CD8-positive, alpha-beta memory T cell (primary cell): ENCODE measurements at places on chromosomes 16 and 17. TPM values are rescaled to one million over a fixed set of nuclear protein-coding genes. Genes with fewer than 3 reads are reported as not detected.

The CASKIN1 gene
- 0.13 TPM for total RNA-seq

The RASL10B gene
- 0.79 TPM for total RNA-seq

The EPN3 gene
- not detected for total RNA-seq

The OR3A2 gene
- 6.7 TPM for total RNA-seq

The CREBBP gene
- 48.8 TPM for total RNA-seq

The MYH11 gene
- not detected for total RNA-seq

The PRAC2 gene
- not detected for total RNA-seq

The PRDM7 gene
- not detected for total RNA-seq

The TNFRSF17 gene
- total RNA-seq, result not detected

The TLCD3B gene
- total RNA-seq, result 0.84 TPM

The CRHR1 gene
- not detected for total RNA-seq

GRCh38 chr17:48503747-48504146, 27.1 kb downstream of the HOXB1 start:
- no peak overlapping the region for H3K27ac ChIP-seq
- H3K27me3 ChIP-seq, result no peaks in the 10 kb centered on the region
- H3K4me3 ChIP-seq, result no peak overlapping the region
- no peak for DNase-seq
- H3K36me3 ChIP-seq, result no peaks in the 10 kb centered on the region

GRCh38 chr17:78672005-78672404, 94.8 kb upstream of the DNAH17 start:
- H3K27me3 ChIP-seq, result no peaks in the 10 kb centered on the region
- DNase-seq, result no peak
- H3K27ac ChIP-seq, result no peak overlapping the region
- H3K4me3 ChIP-seq, result no peak overlapping the region
- peaks cover 1% of the 10 kb centered on the region for H3K4me1 ChIP-seq

DNA sequence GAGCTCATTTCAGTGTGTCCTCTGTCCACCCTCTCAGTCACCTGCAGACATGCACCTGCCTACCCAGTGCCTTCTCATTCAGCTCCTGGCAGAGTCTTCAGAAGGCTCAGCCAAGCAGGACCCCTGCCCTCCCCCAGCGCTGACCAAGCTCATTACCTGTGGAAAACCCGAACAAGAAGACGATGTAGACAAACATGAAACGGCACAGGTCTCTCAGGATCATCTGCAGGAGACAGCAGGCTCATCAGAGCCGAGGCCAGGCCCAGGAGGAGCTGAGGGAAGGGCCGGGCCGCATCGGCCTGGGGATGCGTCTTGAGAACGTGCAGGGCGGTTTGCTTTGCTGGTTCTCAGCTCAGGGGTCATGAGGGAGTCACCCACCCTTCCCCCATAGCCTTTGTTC, 19.4 kb upstream of the TRPV3 start:
- no peaks in the 10 kb centered on the region for H3K36me3 ChIP-seq
- DNase-seq, result no peak
- no peak overlapping the region for H3K4me3 ChIP-seq
- no peaks in the 10 kb centered on the region for H3K4me1 ChIP-seq
- no peak overlapping the region for H3K27ac ChIP-seq

DNA sequence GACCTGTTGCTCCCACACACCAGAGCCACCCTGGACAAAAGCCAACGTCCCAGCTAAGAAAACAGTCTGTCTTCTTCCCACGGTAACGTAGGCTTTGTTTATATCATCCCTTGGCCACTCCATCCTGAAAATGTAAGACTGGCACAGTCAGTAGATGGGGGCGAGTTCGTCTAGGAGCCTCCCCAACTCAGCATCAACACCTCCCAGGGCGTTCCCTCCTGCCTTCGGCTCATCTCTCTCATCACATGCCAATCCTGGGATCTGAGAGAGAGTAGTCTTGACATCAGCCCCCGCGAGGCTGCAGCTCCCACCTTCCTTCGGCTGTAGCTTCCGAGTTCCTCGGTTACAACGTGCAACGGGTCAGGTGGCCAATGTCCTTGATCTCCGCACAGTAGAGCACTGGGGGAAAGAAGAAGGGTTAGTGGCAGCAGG, 894 bp downstream of the RNF227 start:
- H3K27ac ChIP-seq, result peak overlapping the region; percentile 43
- H3K4me3 ChIP-seq, result peak overlapping the region; percentile 75

DNA sequence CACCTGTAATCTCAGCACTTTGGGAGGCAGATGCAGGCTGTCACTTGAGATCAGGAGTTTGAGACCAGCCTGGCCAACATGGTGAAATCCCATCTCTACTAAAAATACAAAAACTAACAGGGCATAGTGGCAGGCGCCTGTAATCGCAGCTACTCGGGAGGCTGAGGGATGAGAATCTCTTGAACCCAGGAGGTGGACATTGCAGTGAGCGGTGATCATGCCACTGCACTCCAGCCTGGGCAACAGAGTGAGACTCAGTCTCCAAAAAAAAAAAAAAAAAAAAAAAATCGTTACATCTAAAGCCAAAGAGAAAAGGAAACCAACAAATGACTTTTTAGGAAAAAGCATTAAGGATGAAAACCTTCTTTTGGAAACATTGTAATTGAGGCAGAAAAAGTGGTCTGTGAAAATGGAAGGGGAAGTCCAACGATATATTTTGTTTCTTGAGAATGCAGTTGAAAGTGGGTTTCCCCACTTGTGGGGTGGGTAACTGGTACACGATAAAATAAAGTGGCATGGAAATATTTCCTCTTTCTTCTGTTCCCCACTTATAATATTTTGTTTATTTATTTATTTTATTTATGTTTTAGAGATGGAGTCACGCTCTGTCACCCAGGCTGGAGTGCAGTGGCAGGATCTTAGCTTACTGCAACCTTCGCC, 2.6 kb downstream of the SNX29 start:
- no peak overlapping the region for H3K4me3 ChIP-seq
- no peaks in the 10 kb centered on the region for H3K27me3 ChIP-seq
- no peaks in the 10 kb centered on the region for H3K36me3 ChIP-seq
- peaks cover 23% of the 10 kb centered on the region for H3K4me1 ChIP-seq

DNA sequence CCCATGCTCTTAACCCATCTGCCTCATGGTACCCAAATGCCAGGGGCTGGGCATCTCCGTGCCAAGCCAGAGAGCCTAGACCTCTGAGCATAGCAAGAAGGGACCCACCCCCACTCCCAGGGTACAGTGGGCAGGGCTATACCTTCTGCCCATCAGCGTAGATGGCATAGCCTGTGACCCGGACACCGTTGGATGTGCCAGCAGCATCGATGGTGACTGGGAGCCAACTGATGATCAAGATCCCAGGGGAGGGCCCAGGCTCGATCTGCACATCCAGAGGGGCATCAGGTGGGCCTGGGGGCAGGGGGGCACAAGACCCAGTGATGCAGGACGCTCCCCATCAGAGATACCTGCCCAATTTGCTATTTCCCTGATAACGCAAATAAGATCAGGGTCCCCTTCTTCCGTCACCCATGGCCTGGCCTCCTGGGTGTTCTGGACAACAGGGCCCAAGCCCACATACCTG, 17.1 kb downstream of the TSPOAP1 start:
- H3K27ac ChIP-seq, result no peak overlapping the region
- H3K4me1 ChIP-seq, result no peaks in the 10 kb centered on the region
- peaks cover 7% of the 10 kb centered on the region for H3K36me3 ChIP-seq
- DNase-seq, result no peak

DNA sequence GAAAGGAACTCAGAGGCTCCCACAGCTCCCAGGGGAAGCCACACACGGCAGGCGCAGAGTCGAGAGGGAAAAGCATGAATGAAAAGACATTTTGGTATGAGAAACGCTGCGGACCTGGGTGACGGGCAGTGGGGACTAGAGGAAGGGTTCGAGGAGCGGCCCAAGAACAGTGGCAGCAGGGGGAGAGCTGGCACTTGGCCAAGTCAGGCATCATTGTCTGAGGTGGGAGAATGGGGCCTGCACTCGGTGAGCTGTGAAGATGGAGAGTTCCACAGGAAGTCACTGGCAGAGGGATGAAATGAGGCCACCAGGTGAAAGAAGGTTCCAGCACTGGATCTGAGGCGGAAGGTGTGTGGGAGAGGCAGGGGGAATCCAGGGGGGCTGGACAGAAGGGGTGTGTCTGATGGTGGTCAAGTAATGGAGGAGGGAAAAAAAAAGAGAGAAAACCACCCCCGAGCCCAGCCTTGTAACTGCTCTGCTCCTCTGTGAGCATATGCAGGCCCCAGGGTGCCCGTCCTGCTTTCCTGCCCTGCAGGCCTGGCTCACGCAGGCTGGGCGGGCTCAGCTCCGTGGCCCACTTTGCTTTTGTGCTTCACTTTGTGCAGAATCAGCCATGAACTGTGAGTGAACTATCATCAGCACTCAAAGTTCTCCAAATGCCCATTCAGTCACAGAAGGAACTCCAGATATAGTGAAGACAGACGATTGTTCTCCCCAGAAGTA, 31.8 kb downstream of the TMEM204 start:
- H3K4me1 ChIP-seq, result peaks cover 20% of the 10 kb centered on the region
- no peak for DNase-seq
- H3K36me3 ChIP-seq, result no peaks in the 10 kb centered on the region
- H3K4me3 ChIP-seq, result no peak overlapping the region

GRCh38 chr17:14792746-14793145, 472.4 kb downstream of the PMP22 start:
- H3K27ac ChIP-seq, result no peak overlapping the region
- no peak for DNase-seq
- no peak overlapping the region for H3K4me3 ChIP-seq
- H3K36me3 ChIP-seq, result no peaks in the 10 kb centered on the region
- peaks cover 5% of the 10 kb centered on the region for H3K27me3 ChIP-seq

DNA sequence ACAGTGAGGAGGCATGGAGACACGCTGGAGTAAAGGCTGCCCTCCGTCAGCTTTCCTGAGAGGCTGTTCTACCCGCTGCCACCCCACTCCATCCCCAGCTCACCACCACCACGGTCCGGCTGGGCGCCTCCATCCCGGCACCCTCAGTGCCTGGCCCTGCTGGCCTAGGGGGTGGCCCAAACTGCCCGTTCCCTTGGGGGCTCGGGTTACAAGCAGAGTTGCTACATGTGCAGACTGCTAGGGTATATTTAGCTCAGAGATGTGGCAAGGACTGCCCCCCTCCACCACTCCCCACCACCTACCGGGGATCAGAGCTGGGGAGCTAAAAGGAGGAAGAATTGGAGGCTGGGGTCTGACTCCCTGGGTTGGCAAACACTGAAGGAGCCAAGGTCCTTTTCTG, 4.1 kb downstream of the CACNB1 start:
- no peak overlapping the region for H3K27ac ChIP-seq
- no peaks in the 10 kb centered on the region for H3K36me3 ChIP-seq

DNA sequence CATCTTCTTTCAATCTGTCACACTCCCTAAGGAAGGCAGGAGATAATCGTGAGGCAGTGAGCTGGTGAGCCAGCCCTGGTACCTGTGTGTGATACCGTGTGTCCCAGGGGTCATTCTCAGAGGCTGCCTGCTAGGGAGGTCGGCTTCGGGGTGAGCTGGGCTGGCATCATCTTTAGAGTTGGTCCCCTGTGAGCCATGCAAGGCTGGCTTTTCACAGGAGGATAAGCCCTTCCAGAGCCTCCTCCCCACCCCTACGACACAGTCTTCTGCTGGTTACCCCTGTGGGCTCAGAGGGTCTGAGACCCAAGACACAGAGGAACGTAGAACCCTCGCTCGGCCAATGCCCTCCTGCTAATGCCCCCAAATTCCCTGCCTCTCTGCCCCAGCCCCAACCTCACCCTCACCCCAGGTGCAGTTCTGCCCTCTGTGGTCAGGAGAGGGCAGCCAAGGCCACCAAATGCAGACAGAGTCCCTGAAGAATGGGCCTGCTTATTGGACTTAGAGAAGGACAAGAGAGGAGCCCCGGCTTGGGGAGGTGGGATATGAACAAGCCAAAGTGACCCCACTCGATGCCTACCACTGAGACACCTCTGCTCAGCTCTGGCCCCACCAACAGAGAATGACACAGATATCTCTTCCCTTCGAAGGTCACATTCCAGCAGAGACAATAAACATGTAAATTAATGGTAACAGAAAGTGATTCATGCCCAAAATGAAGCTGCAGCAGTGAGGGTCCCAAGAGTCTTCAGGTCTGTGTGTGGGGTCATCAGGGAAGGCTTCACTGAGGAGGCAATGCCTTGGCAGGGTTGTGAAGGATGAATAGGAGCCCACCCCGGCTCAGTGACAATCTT, 80.8 kb upstream of the CCL1 start:
- no peak overlapping the region for H3K4me3 ChIP-seq
- no peaks in the 10 kb centered on the region for H3K4me1 ChIP-seq
- no peaks in the 10 kb centered on the region for H3K36me3 ChIP-seq
- DNase-seq, result no peak
- H3K27ac ChIP-seq, result no peak overlapping the region
- peaks cover 5% of the 10 kb centered on the region for H3K27me3 ChIP-seq

DNA sequence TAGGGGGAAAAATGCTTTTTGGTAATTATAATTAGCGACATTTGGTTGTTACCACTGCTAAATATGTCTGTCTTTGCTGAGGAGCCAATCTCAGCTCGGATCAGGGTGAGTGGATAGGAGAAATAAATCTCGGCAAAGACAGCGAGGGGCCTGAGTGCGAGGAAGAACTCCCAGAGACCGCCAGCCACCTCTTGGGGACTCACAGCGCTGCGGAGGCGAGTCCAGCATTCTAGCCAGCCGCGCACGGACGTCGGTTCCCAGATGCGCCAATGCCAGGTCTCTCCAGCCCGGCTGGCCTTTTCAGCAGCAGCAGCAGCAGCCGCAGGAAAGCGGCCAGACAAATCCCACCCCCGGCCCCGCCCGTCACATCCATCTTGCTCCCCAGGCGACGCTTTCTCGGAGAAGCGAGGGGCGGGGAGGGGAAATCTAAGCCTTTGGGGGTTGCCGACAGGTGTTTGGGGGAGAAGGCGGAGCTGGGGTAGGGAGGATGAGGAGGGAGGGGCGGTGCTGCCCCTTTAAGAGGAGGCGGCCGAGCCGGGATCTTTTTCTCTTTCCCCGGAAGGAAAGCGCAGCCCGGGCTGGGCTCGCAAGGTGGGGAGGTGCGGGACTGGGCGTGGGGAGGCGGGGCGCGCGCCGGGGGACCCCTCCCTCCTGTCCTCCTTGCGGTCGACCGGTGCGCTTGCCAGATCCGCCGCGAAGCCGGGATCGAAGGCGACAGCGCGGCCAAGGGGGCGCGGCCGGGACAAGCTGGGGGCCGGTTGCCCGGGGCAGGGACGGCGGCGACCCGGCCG, at the start of gene ITGA3:
TSS of gene ITGA3 (plus strand) at position 685 of the 791 bp plus-strand sequence. CDS start 330 bp downstream, outside the sequence.
- no peaks in the 10 kb centered on the region for H3K27me3 ChIP-seq
- no peak within 1 kb of the TSS for H3K27ac ChIP-seq
- H3K4me3 ChIP-seq, result peak within 1 kb of the TSS; percentile 72
- peak; percentile 49 for DNase-seq
- H3K4me1 ChIP-seq, result peaks cover 10% of the 10 kb centered on the region
- no peaks in the 10 kb centered on the region for H3K36me3 ChIP-seq
